Activated naive CD8-positive, alpha-beta T cell treated with anti-CD3 and anti-CD28 coated beads, Interleukin-2, amount 50 U/mL, for 24 hours (primary cell): ENCODE measurements at places on chromosomes 1 and 21.

GRCh38 chr1:23210963-23211362, 6.3 kb downstream of the HTR1D start:
- H3K4me1 ChIP-seq = peaks cover 2% of the 10 kb centered on the region
- H3K4me3 ChIP-seq = no peak overlapping the region
- DNase-seq = no peak
- H3K27ac ChIP-seq = no peak overlapping the region

GRCh38 chr1:5814046-5814619, 178.1 kb downstream of the NPHP4 start:
- H3K36me3 ChIP-seq = no peaks in the 10 kb centered on the region
- no peak overlapping the region for H3K27ac ChIP-seq

GRCh38 chr1:56106531-56107274, 472.7 kb downstream of the PLPP3 start:
- no peak overlapping the region for H3K27ac ChIP-seq
- no peak overlapping the region for H3K4me3 ChIP-seq
- H3K27me3 ChIP-seq = no peaks in the 10 kb centered on the region
- no peak for DNase-seq

DNA sequence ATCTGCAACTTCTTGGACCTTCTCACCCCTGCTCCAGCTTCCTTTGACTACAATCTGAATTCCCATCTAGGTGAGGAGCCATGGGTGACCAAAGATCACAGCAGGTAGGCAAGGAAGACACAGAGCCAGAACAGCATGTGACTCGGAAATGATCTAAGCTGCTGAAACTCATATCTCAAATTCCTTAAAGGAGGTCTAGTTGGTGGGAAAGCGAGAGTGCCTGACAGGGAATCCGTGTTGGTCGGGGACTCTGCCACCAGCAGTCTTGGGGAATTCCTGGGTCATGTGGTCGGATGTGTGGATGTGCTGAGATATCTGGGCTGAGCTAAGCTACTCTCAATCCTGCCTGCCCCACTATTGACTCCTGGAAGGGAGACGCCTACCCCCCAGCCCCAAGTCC, 3.2 kb upstream of the NUAK2 start:
- no peaks in the 10 kb centered on the region for H3K36me3 ChIP-seq
- H3K4me3 ChIP-seq = no peak overlapping the region
- no peak for DNase-seq
- peaks cover 6% of the 10 kb centered on the region for H3K27me3 ChIP-seq
- H3K27ac ChIP-seq = peak overlapping the region; percentile 6

GRCh38 chr21:36478207-36478701, 1.7 kb downstream of the CLDN14 start:
- H3K36me3 ChIP-seq = no peaks in the 10 kb centered on the region
- no peaks in the 10 kb centered on the region for H3K27me3 ChIP-seq
- H3K27ac ChIP-seq = no peak overlapping the region
- no peak for DNase-seq
- H3K4me3 ChIP-seq = no peak overlapping the region
- no peaks in the 10 kb centered on the region for H3K4me1 ChIP-seq

DNA sequence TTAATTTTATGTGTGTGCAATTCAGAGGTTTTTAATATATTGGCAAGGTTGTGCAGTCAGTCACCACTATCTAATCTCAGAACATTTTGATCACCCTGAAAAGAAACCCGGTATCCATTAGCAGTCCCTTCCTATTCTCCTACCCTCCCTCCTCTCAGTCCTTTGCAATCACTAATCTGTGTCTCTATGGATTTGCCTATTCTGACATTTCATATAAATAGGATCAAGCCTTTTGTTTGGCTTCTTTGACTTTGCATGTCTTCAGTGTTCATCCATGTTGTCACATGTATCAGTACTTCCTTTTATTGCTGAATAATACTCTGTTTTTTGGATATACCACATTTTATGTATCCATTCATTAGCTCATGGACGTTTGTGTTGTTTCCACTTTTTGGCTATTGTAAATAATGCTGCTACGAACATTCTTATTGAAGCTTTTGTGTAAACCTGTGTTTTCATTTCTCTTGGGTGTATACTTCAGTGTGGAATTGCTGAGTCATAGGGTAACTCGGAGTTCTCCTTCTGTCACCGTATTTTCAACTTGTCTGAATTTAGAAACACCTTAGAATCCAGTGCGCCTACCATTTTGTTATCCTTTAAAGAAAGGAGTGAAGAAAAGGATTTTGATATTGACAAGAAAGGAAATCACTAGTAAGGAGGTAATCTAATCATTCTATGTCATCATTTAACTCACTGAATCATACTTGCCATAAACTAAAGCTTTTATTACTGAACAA, 3.4 kb downstream of the CEP85 start:
- peaks cover 2% of the 10 kb centered on the region for H3K27me3 ChIP-seq
- no peak for DNase-seq
- H3K36me3 ChIP-seq = peaks cover 40% of the 10 kb centered on the region
- H3K27ac ChIP-seq = no peak overlapping the region

- peaks cover 96% of the 10 kb centered on the region for H3K36me3 ChIP-seq
- peak; percentile 84 for DNase-seq
- H3K27ac ChIP-seq = peak overlapping the region; percentile 97
- H3K4me1 ChIP-seq = peaks cover 79% of the 10 kb centered on the region
Observed at GRCh38 chr1:8873506-8874229, 4.8 kb downstream of the ENO1 start.

DNA sequence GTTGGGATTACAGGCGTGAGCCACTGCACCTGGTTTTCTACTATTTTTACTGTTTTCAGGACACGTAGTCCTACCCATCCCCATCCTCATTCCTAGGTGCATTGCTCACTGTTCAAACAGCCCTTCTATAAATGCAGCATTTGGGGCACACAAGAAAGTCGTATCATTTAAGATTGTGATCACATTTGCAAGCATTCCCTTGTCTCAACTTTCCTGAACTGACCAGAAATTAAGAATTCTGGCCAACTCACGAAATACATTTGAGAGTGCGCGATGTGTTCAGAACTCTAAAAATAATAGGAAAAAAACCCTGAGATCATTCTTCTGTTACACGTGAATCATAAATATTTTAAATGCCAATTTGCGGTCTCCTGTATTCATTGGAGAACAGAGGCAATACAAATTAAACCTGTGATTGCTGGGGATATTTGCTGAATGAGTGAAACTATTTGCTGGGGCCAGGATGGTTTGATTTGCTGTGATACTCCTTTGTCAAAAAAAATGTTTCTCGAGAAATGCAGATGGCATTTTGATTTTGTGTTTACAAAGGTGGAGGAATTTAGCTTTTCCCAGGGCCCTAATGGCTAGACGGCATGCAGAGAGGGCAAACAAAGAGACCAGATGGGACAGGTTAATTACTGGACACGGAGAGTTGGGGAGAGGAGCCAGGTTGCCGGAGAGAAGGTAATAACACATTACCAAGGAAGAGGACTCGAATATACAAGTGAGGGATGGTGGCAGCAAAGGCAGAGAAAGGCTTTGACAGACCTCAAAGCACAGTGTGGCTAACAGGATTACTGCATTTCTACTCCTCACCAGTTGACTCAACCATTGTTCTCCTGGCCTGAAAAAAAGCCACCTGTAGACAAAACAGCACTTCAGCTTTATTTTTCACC, 38.4 kb downstream of the STPG1 start:
- no peaks in the 10 kb centered on the region for H3K36me3 ChIP-seq
- no peak overlapping the region for H3K4me3 ChIP-seq
- H3K27me3 ChIP-seq = no peaks in the 10 kb centered on the region
- DNase-seq = no peak

DNA sequence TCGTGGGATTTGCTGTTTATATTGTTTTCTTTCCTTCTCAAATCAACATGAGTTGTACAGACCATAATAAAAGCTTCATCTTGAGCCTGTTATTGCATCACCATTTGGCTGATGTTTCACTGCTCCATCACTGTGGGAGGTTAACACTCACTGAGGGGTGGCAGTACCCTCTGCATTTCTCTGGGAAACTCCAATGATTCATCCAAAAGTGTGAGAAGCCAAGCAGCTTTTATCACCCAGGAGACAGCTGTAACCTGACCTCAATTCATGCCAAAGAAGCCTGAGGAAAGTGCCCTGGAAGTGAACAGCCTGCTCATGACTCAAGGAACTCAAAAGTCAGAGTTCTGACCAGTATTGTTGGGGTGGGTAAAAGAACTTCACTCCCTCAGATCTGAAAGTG, 84.1 kb downstream of the GPR88 start:
- no peak for DNase-seq
- peaks cover 19% of the 10 kb centered on the region for H3K4me1 ChIP-seq
- H3K36me3 ChIP-seq = no peaks in the 10 kb centered on the region
- H3K27me3 ChIP-seq = peaks cover 2% of the 10 kb centered on the region

DNA sequence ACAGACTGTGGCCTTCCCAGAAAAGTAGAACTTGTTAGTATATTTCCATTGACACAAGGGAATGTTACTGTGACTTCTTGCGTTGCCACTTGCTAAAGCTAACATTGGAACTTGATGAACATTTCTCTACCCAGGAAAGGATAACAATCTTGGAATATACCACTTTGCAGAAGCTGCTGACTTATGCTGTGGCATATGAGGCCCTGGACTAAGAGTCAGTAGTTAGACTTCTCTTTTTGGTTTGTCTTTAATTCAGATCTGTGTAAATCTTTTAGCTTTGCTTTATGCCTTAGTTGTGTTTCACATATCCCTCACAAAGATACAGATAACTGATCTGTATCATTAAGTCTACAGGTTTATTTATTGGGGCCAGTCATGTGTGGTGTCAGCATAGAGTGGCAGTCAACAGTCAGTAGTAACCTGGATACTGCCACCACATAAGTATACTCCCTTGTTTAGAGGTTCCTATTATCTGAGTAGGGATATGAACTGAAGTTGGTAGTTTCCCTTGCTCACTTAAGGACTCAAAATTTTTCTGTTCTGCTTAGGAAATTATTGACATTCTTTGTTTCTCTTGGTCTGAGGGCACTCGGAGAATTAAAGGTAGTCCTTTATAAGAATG, 14.7 kb downstream of the RNF2 start:
- peaks cover 23% of the 10 kb centered on the region for H3K36me3 ChIP-seq
- H3K27me3 ChIP-seq = no peaks in the 10 kb centered on the region
- H3K4me3 ChIP-seq = no peak overlapping the region
- no peak for DNase-seq
- H3K4me1 ChIP-seq = peaks cover 62% of the 10 kb centered on the region

- no peaks in the 10 kb centered on the region for H3K27me3 ChIP-seq
- H3K4me1 ChIP-seq = peaks cover 2% of the 10 kb centered on the region
- no peak overlapping the region for H3K4me3 ChIP-seq
- no peaks in the 10 kb centered on the region for H3K36me3 ChIP-seq
Observed at GRCh38 chr1:194830387-194830786, 1644.0 kb upstream of the B3GALT2 start.

DNA sequence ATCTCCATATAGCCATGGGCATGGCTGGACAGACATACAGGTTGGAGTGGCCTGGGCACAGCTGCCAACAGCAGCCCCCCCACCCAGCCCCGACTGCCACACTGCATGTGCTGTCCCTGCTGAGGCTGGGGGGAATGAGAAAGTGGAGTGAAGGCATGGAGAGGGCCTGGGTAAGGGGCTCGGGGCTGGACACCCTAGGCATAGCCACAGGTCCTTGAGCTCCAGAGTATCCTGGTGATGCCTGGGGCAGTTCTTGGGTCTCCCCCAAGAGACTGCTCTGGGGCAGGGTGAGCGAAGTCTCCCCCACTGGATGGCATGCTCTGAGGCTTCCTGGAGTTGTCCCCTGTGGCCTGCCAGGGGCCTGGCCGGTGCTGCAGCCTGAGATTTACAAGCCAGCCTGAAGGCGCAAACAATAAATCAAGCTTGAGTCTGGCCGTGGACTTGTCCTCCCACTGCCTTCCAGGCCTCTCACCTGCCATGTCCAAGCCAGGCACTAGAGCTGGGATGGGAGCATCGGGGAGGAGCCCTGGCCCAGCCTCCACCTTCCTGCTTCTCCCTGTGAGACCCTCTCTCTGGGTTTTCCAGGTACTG, 53.6 kb downstream of the FOXO6 start:
- no peak overlapping the region for H3K27ac ChIP-seq
- no peaks in the 10 kb centered on the region for H3K4me1 ChIP-seq
- H3K4me3 ChIP-seq = no peak overlapping the region
- H3K36me3 ChIP-seq = no peaks in the 10 kb centered on the region

DNA sequence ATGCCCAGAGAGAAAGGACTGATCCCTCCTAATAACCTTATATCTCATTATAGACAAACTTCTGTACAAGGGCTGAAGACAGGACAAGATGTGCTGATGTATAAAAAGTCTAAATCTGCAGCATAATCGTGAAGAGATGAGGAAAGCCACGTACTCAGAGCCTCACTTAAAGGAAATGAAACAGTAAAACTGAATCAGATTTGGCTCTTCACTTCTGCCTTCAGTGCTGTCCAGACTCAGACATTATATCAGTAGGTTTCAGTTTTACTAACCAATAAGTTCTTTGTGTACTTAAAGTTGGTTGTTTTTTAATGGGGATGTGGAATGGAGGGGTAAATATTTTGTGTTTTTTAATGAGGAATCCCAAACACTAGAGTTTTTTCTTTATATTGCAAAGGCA, 45.3 kb upstream of the RGS1 start:
- no peak for DNase-seq
- H3K36me3 ChIP-seq = no peaks in the 10 kb centered on the region
- no peak overlapping the region for H3K4me3 ChIP-seq
- H3K4me1 ChIP-seq = peaks cover 29% of the 10 kb centered on the region
- H3K27ac ChIP-seq = peak overlapping the region; percentile 10
- H3K27me3 ChIP-seq = peaks cover 3% of the 10 kb centered on the region

DNA sequence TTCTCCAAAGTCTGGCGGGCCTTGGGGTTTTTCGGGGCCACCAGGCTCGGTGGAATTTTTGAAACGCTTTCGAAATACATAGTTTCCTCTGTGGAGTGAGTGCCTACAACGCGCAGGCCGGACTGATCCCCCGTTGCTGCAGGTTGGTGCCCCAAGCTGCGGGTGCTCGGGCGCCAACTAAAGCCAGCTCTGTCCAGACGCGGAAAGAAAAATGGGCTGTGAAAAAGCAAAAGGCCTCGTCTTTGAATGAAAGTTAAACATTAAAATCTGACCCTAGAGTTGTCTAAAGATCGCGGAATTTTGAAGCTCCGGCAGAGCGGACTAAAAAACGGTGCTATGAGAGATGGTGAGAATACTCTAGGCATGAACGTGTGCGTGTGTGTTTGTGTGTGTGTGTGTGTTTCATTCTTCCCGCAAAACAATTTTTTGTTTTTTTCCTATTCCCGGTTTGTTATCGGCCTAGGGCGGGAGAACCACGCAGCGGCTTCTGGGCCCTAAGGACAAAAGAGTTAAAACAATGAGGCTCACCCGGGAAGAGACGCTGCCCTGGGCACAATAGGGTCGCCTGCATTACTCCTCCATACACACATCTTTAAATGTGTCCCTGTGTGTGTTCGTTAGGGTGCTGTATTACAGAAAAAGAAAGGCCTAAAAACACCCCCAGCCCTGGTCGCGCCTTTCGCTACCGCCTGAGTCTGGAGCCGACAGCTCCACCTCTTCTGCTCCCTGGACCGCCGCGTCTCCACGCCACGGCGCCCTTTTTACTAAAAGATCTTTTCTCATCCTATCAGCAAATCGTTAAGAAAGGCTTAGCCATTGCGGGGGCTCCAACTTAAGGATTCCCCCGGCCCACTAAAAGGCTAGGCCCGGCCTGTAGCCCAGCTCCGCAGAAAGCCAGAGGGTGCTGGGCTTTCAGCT, 3.2 kb downstream of the TBX15 start:
- no peak for DNase-seq
- H3K36me3 ChIP-seq = peaks cover 12% of the 10 kb centered on the region
- H3K4me3 ChIP-seq = peak overlapping the region; percentile 25
- H3K27ac ChIP-seq = no peak overlapping the region

- peak overlapping the region; percentile 99 for H3K27ac ChIP-seq
- H3K4me3 ChIP-seq = peak overlapping the region; percentile 99
- peak; percentile 75 for DNase-seq
- peaks cover 52% of the 10 kb centered on the region for H3K36me3 ChIP-seq
- H3K4me1 ChIP-seq = peaks cover 84% of the 10 kb centered on the region
- H3K27me3 ChIP-seq = no peaks in the 10 kb centered on the region
Observed at GRCh38 chr1:202158810-202159533, 1.4 kb downstream of the PTPN7 start.

- no peak for DNase-seq
- no peak overlapping the region for H3K27ac ChIP-seq
- no peak overlapping the region for H3K4me3 ChIP-seq
- no peaks in the 10 kb centered on the region for H3K27me3 ChIP-seq
Observed at GRCh38 chr1:211525101-211525676, 33.2 kb upstream of the RD3 start.
